ENCODE measurements at places on chromosomes 5 and 9. TPM values are rescaled to one million over a fixed set of nuclear protein-coding genes. Genes with fewer than 3 reads are reported as not detected.

The PRRX2 gene
- total RNA-seq, result 0.41 TPM

The MRPL41 gene
- 114 TPM for total RNA-seq

The SLCO4C1 gene
- 13.5 TPM for total RNA-seq

- no peak for DNase-seq
Observed at GRCh38 chr5:39432696-39433530, 8.1 kb upstream of the DAB2 start.

- DNase-seq, result no peak
Observed at GRCh38 chr9:84145780-84146179, 165.2 kb downstream of the RMI1 start.

DNA sequence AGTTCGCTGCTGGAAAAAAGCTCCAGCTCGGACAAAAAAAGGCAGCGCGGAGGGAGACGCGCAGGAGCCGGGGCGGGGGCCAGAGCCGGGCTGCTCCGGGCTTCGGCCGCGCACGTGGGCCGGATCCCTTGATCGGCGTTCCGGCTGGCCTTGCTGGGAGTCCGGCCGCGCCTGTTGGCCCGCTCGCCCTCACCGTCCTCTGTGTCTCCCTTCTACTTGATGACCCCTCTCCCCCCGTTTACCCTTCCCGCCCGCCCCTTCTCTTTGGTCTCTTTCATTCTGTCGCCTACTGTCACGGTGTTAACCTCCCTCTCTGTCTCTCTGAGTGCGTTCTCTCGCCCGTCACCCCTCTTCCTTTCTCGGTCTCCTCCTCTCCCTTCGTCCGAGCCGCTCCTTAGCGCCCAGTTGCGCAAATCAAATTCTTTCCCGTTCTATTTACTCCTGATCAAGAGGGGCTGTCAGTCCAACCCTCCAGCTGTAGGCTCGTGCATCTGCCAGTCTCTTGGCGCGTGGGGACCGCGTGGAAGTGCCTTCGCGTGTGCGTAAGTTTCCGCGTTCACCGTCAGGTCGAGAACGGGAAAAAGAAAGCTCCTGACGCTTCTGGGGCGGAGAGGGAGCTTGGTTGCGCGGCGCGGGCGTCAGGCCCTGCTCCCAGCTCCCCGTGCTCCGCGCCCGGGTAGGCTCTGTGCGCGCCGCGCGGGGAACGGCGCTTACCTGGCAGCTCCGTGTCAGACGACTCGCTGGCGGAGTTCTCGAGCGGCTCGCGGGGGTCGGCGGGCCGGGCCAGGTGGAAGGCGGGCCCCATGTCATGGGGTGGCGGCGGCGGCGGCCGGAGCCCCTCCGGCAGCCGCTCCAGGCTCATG, 798 bp downstream of the PITX1 start:
- no peak for DNase-seq

GRCh38 chr5:72815580-72816283, 729 bp upstream of the TNPO1 start:
- no peak for DNase-seq

DNA sequence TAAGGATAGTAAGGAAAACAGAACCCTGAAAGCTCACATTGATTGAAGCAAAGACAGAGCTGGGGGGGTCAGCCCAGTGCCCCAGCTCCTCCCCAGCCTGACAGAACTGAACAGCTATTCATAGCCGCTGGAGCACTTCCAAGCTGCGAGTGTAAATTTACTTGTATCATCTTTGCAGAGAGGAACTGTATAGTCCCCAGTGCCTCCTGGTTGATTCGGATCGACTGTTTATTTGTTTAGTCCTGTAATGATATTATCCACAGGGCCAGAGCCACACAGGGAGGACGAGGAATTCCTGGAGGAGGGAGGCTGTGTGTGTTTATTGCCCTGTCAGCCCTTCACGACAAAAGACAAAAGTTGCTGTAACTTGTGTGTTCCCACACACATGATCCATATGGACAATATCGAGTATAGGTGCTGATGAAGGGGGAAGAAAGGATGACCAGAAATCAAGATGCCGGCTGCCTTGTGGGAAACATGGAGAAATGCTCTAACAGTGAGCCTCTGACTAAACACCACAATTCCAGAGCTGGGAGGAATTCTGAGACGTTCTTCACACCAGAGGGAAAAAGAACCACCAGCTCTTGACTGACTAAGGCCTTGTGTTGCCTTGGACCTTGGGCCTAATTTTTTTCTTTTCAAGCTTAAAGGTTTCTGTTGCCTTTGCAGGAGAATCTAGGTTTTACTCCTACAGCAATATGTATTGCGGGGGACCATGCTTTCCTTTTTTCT, 31.1 kb downstream of the FOXD1 start:
- no peak for DNase-seq

- no peak for DNase-seq
Observed at GRCh38 chr9:33120620-33121019, 44.1 kb upstream of the SMU1 start.

GRCh38 chr5:119315516-119315949, 40.3 kb upstream of the TNFAIP8 start:
- no peak for DNase-seq

Data from transverse colon (tissue), 4 donors.